Muscle of leg (tissue), 16 donors: ENCODE measurements at places on chromosomes 1 and 21. TPM values are rescaled to one million over a fixed set of nuclear protein-coding genes. Genes with fewer than 3 reads are reported as not detected.

- DNase-seq: no peak
Measured at GRCh38 chr1:167473761-167474160, 44.6 kb downstream of the CD247 start.

GRCh38 chr1:25805863-25806225, 5.9 kb downstream of the SELENON start:
- peak; percentile 74 for DNase-seq

DNA sequence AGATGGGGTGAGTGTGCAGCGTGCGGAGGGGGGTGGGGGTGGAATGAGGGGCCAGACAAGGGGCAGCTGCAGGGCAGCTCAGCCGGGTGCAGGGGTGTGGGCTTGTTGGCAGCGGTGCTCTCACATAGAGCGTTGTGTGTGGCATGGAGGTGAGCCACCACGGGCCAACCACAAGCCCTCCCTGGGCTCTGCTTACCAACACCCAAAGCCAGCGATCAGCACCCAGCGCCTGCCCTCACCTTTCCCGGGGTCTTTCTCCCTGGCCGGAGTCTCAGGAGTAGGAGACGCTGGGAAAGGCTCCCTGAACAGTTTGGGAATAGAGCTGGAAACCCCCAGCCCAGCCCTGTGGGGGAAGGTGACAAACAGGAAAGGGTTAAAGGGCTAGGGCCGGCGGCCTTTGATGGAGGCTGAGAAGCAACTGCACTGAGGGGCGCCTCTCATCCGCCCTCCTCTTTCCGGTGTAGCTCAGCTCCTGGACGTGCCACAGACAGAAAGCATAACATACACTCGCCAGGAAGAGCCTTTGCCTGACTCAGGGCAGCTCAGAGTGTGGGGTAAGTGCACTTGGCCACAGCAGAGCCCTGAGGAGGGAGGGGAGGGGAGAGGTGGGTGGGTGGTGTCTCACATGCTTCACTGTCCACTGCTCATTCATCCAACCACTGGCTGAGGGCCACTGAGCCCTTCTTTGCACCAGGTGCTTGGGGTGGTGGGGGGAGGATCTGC, 577 bp downstream of the IKBKE start:
- DNase-seq: peak; percentile 49

GRCh38 chr1:245409341-245410195, 254.8 kb downstream of the KIF26B start:
- DNase-seq: no peak

GRCh38 chr21:32712043-32712442, 15.8 kb downstream of the SYNJ1 start:
- DNase-seq: no peak

DNA sequence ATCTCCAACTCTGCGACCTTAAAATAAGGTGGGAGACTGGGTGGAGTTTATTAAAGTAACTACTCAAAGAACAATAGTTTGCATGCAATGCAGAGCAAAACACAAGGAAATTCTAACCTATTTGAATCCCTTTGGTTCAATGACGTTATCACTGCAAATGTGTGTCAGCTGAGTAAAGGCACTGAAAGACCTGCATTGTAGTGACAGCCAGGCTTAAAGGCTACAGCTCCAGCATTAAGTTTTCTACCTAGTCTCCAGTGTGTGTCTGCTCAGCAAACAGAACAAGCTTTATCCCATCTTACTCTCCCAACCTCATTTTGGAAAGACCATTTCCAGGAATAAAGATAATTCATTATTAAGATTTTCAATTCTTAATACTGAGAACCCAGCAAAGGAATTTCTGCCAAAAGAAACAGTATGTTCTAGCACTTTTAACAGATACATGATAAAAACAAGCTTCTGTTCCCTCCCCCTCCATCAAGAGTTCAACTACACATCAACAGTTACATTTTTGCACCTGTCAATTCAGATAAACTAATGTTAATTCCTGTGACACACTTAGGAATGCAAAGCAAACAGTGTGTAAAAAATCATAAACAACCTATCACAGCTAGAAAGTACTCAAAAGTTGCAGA, 14.2 kb downstream of the PTP4A2 start:
- no peak for DNase-seq

GRCh38 chr21:34243562-34243961, 120.2 kb upstream of the KCNE2 start:
- DNase-seq: no peak

DNA sequence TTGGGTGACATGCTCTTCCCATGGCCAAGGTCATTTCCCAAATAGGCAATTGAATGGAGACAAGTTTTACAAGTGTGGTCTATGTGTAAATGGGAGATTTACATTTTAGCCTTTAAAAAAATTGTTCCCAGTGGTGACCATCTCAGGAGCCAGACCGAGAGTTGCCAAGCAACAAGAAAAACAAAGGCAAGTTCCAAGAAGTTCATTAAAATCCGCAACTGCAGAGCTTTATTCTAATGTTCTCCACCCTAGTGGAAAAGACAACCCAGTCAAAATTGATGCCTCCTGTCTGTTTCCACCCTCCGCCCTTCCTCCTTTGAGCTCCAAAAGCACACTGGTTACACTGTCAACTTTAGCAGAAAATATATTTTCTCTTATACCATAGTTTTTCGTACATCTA, 33.2 kb upstream of the CD55 start:
- peak; percentile 94 for DNase-seq

- no peak for DNase-seq
Measured at GRCh38 chr1:244237445-244237844, 186.4 kb downstream of the ZBTB18 start.

DNA sequence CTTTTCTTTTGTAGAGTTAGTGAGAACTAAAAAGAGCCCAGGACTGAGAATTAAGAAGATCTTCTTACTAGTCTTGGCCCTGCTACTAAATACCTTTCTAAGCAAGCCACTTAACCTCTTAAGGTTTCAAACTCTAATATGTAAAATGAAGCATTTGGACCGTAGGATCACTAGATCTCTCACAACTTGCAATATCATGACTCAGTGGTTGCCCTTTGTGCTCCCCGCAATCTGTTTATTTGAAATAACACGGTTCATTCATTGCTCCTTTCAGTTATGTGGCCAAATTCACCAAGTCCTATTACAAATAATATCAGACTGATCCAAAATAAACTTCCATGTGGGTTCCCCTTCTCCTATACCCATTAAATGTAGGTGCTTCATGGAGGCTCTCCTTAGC, 10.8 kb downstream of the PALMD start:
- no peak for DNase-seq

GRCh38 chr1:232170909-232171308, 459.0 kb downstream of the SIPA1L2 start:
- DNase-seq: no peak

- DNase-seq: peak; percentile 18
Measured at GRCh38 chr21:36522219-36522808, 42.4 kb upstream of the CLDN14 start.

- DNase-seq: no peak
Measured at GRCh38 chr1:86137436-86137835, 19.1 kb downstream of the COL24A1 start.

DNA sequence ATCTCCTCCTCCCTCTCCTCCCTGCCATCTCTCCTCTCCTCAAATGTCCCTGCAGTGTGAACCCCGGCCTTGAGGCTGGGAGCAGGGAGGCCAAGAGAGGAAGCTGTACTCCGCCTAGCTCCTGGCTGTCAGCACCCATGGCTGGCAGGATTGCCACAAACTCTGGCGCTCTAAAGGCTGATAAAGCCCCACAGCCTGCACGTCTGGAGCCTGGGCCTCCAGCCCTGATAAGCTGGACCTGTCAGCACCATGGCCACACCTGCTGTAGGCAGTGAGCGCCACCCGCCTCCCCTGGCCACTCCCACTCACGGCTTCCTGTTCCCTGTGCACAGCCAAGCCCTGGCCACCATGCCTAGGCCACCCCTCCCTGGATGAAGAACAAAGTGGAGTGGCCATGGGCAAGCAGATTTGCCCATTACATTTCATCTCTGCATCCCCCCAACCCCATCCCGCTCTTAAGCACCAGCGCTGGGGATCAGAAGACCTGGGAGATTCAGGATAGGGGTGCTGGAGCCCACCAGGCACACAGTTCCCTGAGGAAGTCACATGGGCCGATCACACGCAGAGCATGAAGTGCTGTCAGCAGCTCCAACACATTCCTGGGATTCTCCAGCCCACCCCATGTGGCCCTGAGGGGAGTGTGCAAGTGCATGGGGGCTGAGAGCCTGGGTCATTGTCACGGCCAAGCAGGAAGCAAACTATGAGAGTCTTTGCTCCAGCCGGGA, 24.2 kb upstream of the NPPB start:
- peak; percentile 26 for DNase-seq

Gene SPSB1
- 5.4 TPM for total RNA-seq

Gene GJA4
- 31.4 TPM for total RNA-seq

Gene RORC
- 8.6 TPM for total RNA-seq
